ENCODE measurements at places on chromosomes 12 and 14. TPM values are rescaled to one million over a fixed set of nuclear protein-coding genes. Genes with fewer than 3 reads are reported as not detected.

DNA sequence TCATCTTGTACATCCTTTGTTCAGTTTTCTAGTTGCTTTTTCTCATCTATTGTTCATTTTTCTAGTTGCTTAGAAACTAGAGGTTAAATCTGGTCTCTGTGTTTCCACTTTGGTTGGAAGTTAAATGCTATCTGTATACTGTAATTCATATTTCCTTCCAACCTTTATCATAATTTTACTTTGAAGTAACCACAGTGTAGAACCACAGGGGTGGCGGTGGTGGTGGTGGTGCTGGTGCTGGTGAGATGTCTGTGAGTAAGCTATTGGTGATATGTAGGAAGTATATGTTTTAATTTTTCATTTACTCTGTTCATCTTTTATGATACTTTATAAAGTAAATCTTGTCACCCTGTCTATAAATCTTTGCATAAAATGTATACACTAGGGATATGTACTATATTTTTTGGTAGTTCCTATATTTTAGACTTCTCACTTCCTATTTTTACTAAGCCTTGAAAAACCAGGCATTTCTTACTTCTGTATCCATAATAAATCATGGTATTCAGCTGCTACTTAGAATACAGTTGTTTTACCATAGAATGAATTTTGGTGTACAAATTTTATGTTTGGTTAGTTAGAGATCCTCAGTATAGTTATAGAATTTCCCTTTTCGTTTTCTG is 31.9 kb downstream of the CCDC91 start:
- H3K27ac ChIP-seq, result no peak overlapping the region
- no peaks in the 10 kb centered on the region for H3K27me3 ChIP-seq
- no peak for DNase-seq
- peaks cover 26% of the 10 kb centered on the region for H3K4me1 ChIP-seq

DNA sequence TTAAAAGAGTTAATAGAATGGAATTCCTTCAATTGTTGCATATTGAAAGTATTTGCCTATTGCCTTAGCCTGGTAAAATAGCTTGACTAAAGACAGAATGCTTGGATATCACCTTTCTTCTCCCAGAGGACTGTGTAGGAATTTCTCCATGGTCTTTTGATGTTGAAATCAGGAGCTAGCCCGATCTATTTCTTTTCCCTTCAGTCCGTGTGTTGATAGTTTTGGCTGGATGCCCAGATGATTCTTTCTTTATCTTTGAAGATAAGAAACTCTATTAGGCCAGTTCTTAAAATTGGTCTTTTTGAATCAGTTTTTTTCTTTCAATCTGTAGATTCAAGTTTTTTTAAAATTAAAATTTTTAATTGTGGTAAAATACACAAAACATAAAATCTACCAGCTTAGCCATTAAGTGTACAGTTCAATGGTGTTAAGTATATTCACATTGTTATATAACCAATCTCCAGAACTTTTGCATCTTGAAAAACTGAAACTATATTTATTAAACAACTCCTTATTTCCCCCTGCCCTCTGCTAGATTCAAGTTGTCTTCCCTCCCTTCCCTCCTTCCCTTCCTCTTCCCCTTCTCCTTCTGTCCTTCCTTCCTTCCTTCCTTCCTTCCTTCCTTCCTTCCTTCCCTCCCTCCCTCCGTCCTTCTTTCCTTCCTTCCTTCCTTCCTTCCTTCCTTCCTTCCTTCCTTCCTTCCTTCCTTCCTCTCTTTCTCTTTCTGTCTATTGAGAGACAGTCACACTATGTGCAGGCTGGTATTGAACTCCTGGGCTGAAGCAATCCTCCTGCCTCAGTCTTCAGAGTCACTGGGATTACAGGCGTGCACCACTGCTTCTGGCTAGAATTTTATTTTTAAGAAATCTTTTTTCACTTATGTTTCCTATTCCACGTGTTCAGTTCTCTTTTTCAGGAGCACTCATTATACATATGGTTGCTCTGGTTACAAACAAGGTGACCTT is 10.1 kb downstream of the LACRT start:
- no peak for DNase-seq
- no peak overlapping the region for H3K4me3 ChIP-seq
- no peaks in the 10 kb centered on the region for H3K36me3 ChIP-seq
- no peaks in the 10 kb centered on the region for H3K4me1 ChIP-seq

GRCh38 chr12:67442896-67443295 is 173.7 kb downstream of the CAND1 start:
- no peaks in the 10 kb centered on the region for H3K36me3 ChIP-seq
- H3K4me3 ChIP-seq, result no peak overlapping the region
- peaks cover 17% of the 10 kb centered on the region for H3K4me1 ChIP-seq
- H3K27me3 ChIP-seq, result no peaks in the 10 kb centered on the region
- no peak overlapping the region for H3K27ac ChIP-seq
- no peak for DNase-seq

GRCh38 chr12:94271351-94271750 is 123.0 kb downstream of the PLXNC1 start:
- no peaks in the 10 kb centered on the region for H3K27me3 ChIP-seq
- H3K27ac ChIP-seq, result peak overlapping the region; percentile 32
- H3K4me1 ChIP-seq, result peaks cover 41% of the 10 kb centered on the region
- H3K36me3 ChIP-seq, result peaks cover 11% of the 10 kb centered on the region
- DNase-seq, result no peak

- no peak overlapping the region for H3K27ac ChIP-seq
- no peak for DNase-seq
- H3K4me1 ChIP-seq, result peaks cover 8% of the 10 kb centered on the region
- H3K36me3 ChIP-seq, result peaks cover 24% of the 10 kb centered on the region
Measured at GRCh38 chr12:121516437-121517011, 64.3 kb downstream of the KDM2B start.

DNA sequence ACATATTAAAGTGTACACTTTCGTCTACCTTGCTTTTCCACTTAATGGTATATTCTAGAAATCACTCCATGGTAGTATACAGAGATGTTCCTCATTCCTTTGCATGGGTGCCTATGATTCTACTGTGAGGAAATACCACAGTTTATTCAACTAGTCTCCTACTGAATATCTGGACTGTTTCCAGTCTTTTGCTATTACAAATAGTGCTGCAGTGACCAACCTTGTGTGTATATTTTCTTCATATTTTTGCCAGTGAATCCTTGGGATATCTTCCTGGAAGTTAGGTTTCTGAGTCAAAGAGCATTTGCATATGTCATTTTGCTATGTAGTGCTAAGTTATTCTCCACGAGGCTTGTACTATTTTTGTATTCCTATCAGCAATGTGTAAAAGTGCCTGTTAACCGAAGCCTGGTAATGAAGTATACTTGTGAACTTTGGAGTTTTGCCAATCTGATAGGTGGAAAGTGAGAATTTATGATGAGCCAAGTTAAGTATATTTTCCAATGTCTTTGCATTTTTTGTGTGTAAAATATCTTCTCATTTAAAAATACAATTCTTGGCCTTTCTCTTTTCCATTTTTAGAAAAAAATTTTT is 31.3 kb upstream of the TMEM263 start:
- H3K4me3 ChIP-seq, result no peak overlapping the region
- H3K27ac ChIP-seq, result no peak overlapping the region
- no peaks in the 10 kb centered on the region for H3K27me3 ChIP-seq
- H3K4me1 ChIP-seq, result no peaks in the 10 kb centered on the region
- no peaks in the 10 kb centered on the region for H3K36me3 ChIP-seq

- H3K4me3 ChIP-seq, result no peak overlapping the region
- H3K36me3 ChIP-seq, result no peaks in the 10 kb centered on the region
- H3K27ac ChIP-seq, result no peak overlapping the region
Measured at GRCh38 chr12:91413581-91414546, 231.2 kb upstream of the DCN start.

GRCh38 chr12:6620137-6620884 is 13.1 kb upstream of the CHD4 start:
- H3K36me3 ChIP-seq, result peaks cover 42% of the 10 kb centered on the region
- H3K4me1 ChIP-seq, result peaks cover 5% of the 10 kb centered on the region
- H3K4me3 ChIP-seq, result no peak overlapping the region
- no peaks in the 10 kb centered on the region for H3K27me3 ChIP-seq

GRCh38 chr12:40286583-40286982 is 61.8 kb downstream of the LRRK2 start:
- H3K4me1 ChIP-seq, result no peaks in the 10 kb centered on the region
- DNase-seq, result no peak
- H3K27me3 ChIP-seq, result no peaks in the 10 kb centered on the region
- H3K4me3 ChIP-seq, result no peak overlapping the region

GRCh38 chr14:36130186-36130585 is 46.3 kb downstream of the PTCSC3 start:
- H3K4me1 ChIP-seq, result no peaks in the 10 kb centered on the region
- H3K27ac ChIP-seq, result no peak overlapping the region
- no peak for DNase-seq
- H3K36me3 ChIP-seq, result no peaks in the 10 kb centered on the region
- H3K4me3 ChIP-seq, result no peak overlapping the region

- DNase-seq, result no peak
- H3K27me3 ChIP-seq, result no peaks in the 10 kb centered on the region
- no peaks in the 10 kb centered on the region for H3K4me1 ChIP-seq
- no peak overlapping the region for H3K27ac ChIP-seq
- H3K4me3 ChIP-seq, result no peak overlapping the region
Measured at GRCh38 chr12:128399253-128399652, 132.3 kb downstream of the TMEM132C start.

GRCh38 chr14:65213316-65213715 is 111.0 kb upstream of the MAX start:
- no peak for DNase-seq
- no peak overlapping the region for H3K27ac ChIP-seq
- peaks cover 34% of the 10 kb centered on the region for H3K4me1 ChIP-seq
- no peaks in the 10 kb centered on the region for H3K36me3 ChIP-seq
- H3K27me3 ChIP-seq, result no peaks in the 10 kb centered on the region
- H3K4me3 ChIP-seq, result no peak overlapping the region

DNA sequence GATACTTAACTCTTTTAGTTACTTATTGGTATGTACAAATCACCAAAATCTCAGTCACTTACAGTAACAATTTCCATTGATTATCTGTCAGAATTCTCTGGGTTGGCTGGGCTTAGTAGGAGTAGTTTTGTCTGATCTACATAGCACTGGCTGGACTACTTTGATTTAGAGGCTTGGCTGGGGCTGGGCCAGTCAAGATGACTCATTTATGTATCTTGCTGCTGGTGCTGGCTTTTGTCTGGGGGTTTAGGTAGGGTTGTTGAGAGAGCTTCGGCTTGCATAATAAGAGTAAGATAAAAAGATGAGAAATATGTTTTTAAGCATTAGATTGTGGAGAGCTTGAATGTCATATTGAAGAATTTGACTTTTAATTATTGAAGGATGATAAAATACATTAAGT is 1093.7 kb downstream of the SLC6A15 start:
- no peak overlapping the region for H3K4me3 ChIP-seq
- no peaks in the 10 kb centered on the region for H3K4me1 ChIP-seq

GRCh38 chr14:71705460-71705859 is 226.8 kb upstream of the RGS6 start:
- H3K27me3 ChIP-seq, result no peaks in the 10 kb centered on the region
- DNase-seq, result no peak
- H3K4me3 ChIP-seq, result no peak overlapping the region
- H3K4me1 ChIP-seq, result no peaks in the 10 kb centered on the region
- peaks cover 30% of the 10 kb centered on the region for H3K36me3 ChIP-seq

GRCh38 chr12:9926876-9927275 is 5.3 kb downstream of the CLEC2A start:
- no peaks in the 10 kb centered on the region for H3K36me3 ChIP-seq
- DNase-seq, result no peak
- H3K4me1 ChIP-seq, result no peaks in the 10 kb centered on the region

DNA sequence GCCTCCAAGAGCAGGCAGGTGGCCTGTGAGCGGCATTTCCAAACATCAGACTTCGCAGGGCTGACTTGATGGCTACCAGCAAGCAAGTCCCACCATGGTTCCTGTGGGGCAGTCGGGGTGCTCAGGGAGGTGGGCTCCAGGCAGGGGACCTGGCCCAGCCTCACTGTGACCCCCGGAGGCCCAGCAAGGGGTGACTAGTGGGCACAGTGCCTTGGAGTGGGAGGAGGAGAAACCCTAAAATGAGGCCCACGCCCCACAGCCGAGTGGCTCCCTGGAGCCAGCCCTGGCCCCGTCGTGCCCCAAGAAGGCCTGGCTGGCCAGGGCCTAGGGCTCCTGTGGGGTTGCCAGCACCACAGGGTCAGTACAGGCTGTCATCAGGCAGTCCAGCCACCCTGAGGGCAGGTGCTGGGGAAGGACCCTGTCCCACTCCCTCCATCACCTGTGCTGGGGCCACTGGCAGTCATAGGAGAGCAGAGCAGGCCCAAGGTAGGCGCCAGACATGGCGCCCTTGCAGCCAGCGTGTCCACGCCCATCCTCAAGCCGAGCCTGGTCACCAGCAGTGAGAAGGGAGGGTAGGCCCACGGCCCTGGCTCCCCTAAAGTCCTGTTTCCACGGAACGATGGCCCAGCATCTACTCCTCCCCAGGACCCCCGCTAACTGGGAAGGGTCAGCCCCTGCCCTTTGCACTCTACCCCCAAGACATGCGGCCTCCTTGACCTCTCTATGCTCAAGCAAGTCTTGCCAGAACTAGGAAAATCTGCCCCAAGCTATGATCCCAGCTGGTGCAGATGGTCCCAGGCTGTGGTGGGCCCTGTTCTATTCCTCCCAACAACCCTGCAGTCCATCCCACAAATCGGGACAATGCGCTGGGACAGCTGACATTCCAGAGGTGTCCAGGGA is 144.2 kb upstream of the C14orf180 start:
- H3K36me3 ChIP-seq, result no peaks in the 10 kb centered on the region
- H3K4me3 ChIP-seq, result peak overlapping the region; percentile 2
- peak overlapping the region; percentile 42 for H3K27ac ChIP-seq
- no peaks in the 10 kb centered on the region for H3K27me3 ChIP-seq

DNA sequence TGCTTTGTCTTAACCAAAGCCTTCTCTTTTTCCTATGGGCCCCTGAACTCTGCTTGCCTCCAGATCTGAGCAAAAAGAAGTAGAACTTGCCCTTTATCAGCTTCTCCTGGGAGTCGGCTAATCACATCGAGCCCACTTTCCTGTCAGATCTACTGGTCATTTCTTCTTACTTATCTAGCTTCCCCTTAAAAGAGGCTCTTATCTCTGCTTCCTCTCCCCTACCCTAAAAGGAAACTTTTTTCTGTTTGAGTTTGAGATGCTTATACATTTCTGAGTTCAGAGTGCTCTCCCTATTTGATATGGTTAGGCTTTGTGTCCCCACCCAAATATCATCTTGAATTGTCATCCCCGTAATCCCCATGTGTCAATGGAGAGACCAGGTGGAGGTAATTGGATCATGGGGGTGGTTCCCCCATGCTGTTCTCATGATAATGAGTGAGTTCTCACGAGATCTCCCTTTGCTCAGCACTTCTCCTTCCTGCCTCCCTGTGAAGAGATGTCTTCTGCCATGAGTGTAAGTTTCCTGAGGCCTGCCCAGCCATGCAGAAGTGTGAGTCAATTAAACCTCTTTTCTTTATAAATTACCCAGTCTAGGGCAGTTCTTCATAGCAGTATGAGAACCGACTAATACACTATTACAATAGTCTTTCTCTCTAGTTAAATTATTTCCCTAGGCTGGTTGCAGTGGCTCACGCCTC is 114.7 kb upstream of the AMN1 start:
- no peak for DNase-seq
- H3K4me1 ChIP-seq, result no peaks in the 10 kb centered on the region
- H3K27ac ChIP-seq, result no peak overlapping the region
- no peak overlapping the region for H3K4me3 ChIP-seq
- H3K27me3 ChIP-seq, result no peaks in the 10 kb centered on the region

GRCh38 chr14:81523616-81524015 is 10.0 kb downstream of the SEL1L start:
- no peak for DNase-seq
- peaks cover 77% of the 10 kb centered on the region for H3K36me3 ChIP-seq
- no peak overlapping the region for H3K4me3 ChIP-seq

SOS2 gene
- 44.6 TPM for total RNA-seq

PAH gene
- not detected for total RNA-seq

RDH12 gene
- not detected for total RNA-seq

DDX54 gene
- 73.1 TPM for total RNA-seq

OR6C2 gene
- not detected for total RNA-seq

CCDC196 gene
- not detected for total RNA-seq

Measured in spleen (tissue), 13 donors.